ENCODE measurements at places on chromosomes 2 and 18.

DNA sequence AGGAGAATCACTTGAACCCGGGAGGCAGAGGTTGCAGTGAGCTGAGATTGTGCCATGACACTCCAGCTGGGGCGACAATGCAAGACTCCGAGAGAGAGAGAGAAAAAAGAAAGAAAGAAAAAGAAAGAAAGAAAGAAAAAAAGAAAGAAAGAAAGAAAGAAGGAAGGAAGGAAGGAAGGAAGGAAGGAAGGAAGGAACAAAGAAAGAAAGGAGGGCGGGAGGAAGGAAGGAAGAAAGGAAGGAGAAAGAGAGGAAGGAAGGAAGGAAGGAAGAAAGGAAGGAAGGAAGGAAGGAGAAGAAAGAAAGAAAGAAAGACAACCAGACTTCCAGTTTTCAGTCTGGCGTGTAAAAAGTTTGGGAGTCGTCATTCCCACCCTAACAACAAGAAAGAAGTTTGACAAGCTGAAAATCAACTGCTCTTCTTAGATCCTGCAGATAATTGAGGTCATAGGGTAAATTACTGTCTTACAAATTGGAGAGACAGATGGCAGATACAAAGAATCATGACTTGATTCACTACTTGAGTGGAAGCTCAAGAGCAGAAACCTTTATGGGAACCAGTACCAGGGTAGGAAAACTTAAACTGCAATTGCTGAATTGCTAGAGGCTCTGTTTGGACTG, 15.1 kb upstream of the CYP27C1 start:
- no peak for DNase-seq

- DNase-seq: no peak
Observed at GRCh38 chr2:150690261-150690660, 202.8 kb upstream of the RND3 start.

DNA sequence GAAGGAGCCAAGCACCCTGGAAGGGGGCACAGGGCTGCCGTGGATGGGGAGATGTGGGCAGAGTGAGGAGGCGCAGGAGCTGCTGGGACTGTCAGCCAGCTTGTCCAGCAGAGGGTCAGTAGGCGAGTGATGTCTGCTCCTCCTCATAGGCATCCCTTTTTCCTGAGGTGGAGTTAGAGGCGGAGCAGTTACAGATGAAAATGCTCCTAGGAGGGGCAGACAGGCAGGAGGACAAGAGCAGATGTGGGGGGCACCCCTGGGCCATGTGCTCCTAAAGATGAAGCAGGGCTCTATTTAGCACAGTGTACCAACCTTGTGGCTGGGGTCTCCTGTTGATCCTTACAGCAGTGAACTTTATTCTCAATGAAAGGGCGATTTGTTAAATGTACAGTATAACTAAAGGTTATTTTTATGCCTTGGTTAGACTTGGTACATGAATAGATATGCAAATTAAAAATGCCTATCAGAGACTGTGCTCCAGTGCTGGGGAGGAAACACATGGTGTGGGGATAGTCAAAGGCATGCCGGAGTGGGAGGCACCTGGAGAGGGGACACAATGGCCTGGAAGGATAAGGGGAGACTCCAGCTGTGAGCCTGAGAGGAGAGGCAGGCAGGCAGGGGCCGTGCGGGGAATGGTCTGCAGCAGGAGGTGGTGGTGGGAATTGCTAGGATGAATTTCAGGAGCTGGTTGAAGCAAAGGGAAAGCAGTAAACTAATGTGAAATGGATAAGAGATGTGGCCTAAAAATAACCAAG, 175.3 kb downstream of the CLIP4 start:
- DNase-seq: no peak

DNA sequence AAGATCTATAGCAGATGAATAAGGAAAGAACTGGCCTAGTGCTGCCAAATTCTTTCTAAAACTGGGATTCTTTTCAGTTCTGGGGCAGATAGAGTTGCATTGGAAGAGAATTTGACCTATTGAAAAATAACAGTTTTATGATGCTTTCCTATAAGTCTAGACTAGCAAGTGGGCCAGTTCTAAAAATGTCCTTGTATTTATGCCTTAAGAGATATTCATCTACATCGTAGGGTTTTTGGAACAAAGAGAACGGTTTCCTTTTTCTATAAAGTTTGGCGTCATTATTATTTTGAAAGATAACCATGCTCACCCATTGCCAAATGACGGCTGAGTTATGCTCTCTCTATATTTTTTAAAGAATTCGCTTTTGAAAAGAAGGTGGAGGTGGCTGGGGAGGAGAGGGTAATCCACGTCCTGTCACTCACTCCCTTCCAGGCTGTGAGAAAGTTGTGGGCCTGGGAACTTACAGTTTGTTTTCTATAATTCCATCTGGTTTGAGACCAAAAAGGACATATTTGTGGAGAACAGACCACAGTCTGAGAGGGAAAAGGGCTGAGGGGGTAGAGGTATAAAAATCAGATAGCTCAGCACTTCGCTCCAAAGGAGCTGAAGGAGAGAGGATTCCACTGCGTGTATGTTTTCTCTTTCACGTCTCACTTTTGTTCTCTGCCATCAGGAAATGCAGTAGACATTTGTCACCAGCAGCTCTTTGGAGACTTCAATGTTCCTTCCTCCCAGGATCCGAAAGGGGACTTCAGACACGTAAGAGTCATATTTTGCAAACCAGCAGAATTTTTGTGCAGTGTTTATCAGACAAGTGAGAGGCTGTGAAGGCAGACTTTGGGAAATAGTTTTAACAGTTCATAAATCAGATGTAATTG, 281.9 kb upstream of the FN1 start:
- DNase-seq: no peak

- no peak for DNase-seq
Observed at GRCh38 chr2:157363612-157364101, 38.0 kb upstream of the ERMN start.

- no peak for DNase-seq
Observed at GRCh38 chr2:160411955-160412354, 81.7 kb downstream of the RBMS1 start.
